ENCODE measurements at places on chromosomes 12 and 14. TPM values are rescaled to one million over a fixed set of nuclear protein-coding genes. Genes with fewer than 3 reads are reported as not detected.

DNA sequence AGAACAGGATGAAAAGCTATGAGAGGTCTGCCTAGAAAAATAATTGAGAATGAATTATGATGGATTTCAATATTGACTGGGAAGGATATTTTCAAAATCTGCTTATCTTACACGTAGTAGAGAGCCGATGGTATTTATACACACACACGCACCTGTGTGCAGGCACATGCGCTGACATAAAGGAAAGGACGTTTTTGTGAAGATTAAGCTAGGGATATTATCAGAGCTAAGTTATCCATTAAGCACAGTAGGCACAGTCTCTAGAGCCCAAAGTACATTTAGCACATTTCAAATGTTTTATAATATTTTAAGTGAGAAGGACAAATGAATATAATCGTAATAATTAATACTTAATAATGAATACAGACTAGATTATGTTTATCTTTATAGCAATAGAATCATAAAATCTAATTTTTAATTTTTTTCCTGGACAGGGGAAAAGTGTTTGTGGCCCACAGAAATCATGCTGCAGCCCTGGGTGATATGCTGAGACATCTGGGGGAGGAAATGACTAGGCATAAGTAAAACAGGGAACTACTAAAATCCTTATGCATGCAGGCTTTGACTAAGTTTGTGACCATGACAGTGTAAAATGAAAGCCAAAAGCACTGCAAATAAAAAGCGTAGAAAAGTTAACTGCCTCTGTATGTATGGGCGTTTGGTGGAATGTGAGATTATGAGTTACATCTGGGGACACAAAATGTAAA lies 146.1 kb downstream of the KITLG start:
- no peak for DNase-seq

GRCh38 chr12:121245031-121245430 lies 35.1 kb downstream of the P2RX4 start:
- DNase-seq = no peak

GRCh38 chr12:105378911-105379310 lies 48.4 kb downstream of the C12orf75 start:
- DNase-seq = no peak

Gene PDZRN4
- total RNA-seq = 14.5 TPM

DNA sequence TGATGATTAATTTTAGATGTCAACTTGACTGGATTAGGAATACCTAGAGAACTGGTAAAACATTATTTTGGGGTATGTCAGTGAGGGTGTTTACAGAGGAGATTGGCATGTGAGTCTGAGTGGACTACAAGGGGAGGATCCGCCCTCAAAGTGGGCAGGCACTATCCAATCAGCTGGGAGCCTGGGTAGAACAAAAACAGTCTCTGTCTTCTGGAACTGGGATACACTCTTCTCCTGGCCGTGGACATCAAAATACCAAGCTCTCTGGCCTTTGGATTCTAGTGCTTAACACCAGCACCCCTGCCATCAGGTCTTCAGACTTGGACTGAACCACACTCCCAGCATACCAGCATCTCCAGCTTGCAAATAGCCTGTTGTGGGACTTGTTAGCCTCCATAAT lies 4.4 kb upstream of the SCAF11 start:
- DNase-seq = no peak

Gene GPD1
- total RNA-seq = 1.8 TPM

- DNase-seq = no peak
Measured at GRCh38 chr12:16281157-16281556, 3.7 kb upstream of the SLC15A5 start.

- no peak for DNase-seq
Measured at GRCh38 chr14:72610096-72610830, 283.6 kb downstream of the DPF3 start.

Gene TCL1B
- not detected for total RNA-seq

DNA sequence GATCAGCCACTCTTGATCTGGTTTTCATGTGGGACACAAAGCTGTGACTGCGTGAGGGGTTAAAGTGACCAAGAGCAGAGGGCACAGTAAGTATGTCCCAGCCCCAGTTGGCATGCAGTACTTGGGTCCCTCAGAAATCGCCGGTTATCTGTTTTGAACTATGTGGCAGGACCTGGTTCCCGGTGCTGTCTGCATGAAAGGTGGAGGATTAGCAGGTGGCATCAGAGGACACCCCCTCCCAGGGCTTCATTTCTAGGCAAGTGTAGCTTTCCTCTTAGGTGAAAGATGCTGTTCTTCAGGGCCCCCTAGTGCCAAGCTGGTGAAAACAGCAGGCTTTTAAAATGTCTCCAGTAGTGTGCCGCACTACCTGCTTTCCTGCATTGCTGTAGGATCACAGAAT lies 57.1 kb downstream of the ATG14 start:
- peak; percentile 84 for DNase-seq

Gene KRT82
- not detected for total RNA-seq

GRCh38 chr12:68119250-68119649 lies 40.3 kb downstream of the IFNG start:
- DNase-seq = no peak

Gene FAM90A1
- total RNA-seq = 0.89 TPM

Gene NUP37
- 12.6 TPM for total RNA-seq

DNA sequence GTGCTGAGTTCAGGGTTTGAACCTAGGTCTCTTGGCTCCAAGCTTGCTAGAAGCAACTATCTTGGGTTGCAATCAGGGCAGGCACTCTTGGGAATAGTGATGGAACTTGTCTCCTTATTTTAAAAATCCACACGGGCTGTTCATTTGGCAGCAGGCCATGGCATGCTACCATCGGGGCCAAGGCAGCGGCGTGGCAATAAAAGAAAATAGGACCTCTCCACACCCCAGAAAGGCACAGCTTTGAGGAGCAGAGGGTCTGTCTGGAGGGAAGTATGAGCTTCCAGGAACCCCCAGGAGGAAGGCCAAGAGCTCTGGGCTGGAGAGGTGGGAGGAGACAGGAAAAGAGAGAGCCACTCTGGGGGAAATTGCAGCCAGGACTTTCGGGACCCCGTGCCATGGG lies 15.3 kb downstream of the RPS6KL1 start:
- DNase-seq = no peak

- DNase-seq = no peak
Measured at GRCh38 chr14:91373591-91374254, 43.9 kb downstream of the CCDC88C start.

Gene DRAM1
- 0.89 TPM for total RNA-seq

- peak; percentile 89 for DNase-seq
Measured at GRCh38 chr12:41932470-41932991, 212.1 kb downstream of the GXYLT1 start.

DNA sequence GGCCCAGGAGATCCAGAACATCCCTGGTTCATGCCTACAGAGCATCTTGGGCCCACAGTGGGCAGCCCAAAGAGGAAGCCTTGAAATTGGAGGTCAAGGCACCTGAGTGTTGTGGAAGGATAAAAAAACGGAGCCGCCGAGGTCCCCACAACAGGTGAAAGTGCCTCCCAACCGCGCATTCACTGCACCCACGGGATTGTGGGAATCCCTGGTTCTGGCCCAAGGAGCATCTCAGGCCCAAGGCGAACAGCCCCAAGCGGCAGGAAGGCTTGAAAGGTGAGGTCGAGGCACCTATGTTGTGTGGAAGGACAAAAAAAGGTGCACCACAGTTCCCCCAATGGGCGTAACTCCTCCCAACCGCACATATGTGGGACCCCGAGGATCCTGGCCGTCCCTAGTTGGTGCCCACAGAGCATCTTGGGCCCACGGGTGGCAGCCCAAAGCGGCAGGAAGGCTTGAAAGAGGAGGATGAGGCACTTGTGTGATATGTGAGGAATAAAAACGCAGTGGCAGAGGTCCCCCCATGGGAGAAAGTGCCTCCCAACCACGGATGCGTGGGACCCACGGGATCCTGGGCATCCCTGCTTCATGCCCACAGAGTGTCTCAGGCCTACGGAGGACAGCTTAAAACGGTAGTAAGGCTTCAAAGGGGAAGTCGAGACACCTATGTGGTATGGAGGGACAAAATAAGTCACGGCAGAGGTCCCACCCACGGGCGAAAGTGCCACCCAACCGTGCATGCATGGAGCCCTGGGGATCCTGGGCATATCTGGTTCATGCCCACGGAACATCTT lies 583.9 kb downstream of the ALG10 start:
- DNase-seq = no peak

GRCh38 chr14:93712838-93713724 lies 75.2 kb downstream of the PRIMA1 start:
- DNase-seq = peak; percentile 36

DNA sequence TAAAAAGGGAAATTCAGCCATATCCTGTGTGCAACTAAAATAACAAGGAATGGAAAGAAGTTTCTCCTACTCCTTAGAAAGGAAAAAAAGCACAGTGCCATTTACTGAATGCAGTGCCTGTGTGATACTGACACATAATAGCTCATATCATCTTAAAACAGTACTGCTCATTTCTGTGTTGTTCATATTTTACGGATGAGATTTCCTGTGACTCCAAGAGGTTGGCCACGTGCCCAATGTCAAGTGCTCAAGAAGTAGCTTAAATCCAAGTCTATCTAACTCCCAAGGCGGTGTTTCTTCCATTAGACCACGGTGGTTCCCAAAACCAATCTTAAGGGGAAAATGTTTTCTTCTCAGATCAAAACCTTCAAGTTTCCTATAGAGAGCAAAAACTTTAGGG lies 20.0 kb downstream of the MAP3K9 start:
- no peak for DNase-seq

Gene CMA1
- not detected for total RNA-seq

- no peak for DNase-seq
Measured at GRCh38 chr12:132204063-132204792, 60.0 kb downstream of the NOC4L start.

GRCh38 chr12:111776836-111777344 lies 10.2 kb downstream of the ALDH2 start:
- no peak for DNase-seq

DNA sequence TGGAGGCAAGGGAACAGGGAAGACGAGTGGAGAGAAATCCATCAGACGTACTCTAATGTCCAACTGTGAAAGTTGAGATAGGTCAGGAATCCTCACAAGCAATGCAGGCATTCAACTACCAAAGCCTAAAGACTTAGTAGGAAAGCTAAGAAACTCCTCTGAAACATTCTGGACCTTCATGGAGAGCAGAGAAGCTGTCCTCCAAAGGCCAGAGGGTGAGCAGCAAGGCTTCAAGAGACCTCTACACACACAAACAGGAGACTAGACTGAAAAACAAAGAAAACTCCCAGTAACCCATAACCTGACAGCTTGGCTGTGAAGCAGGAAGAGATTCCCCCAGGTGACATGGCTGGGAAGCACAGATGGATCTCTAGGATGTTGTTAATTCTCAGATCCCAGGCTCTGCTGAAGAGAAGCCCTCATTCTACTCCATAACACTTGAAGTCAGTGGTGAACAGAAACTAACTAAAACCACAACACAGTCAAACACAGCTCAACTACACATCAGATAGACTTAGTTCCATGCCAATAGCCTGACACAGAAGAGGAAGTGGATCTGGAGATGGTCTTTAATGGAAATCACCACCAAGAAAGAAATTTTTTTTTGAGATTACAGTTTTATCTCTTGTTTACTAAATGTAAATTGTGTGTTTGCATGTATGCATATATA lies 23.2 kb upstream of the LYZ start:
- no peak for DNase-seq

Gene NRXN3
- 16.9 TPM for total RNA-seq

DNA sequence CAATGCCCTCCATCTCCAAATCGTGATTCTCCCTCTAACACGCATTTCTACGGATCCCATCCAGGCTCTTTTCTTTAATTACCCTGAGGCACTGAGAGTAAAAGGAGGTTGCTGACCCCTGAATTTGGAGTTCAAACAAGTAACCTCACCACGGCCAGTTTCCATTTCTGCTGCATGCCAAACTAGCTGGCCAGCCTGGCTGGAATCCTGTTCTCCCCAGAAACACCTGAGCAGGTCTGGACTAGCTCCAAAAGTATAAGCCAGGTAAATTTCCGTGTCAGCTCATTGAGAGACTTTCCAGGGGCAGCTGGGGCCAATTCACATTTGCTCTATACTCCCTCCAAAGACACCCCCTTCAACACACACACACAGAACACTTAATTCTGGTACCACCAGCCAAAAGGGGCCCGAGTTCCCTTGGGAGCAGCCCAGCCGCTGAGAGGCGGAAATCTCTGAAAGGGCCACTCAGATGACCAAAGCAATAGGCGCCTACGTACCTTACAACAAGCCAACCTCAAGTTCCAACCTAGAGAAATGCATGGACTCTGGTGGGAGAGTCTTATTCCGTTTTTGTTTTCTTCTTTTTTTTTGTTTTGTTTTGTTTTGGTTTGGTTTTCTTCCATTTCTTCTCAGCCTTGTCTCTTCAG lies 131.4 kb downstream of the NDUFA12 start:
- peak; percentile 64 for DNase-seq

Gene LRRC74A
- total RNA-seq = not detected

GRCh38 chr14:51759950-51760349 lies 100.5 kb upstream of the GNG2 start:
- DNase-seq = no peak

- no peak for DNase-seq
Measured at GRCh38 chr12:87444039-87444438, 585.2 kb downstream of the C12orf50 start.

Gene LBHD2
- not detected for total RNA-seq

GRCh38 chr12:47077206-47078085 lies 2.0 kb upstream of the PCED1B start:
- DNase-seq = no peak

Gene ENDOU
- total RNA-seq = 1.8 TPM

GRCh38 chr12:46530373-46531056 lies 157.9 kb upstream of the SLC38A2 start:
- DNase-seq = no peak

Gene ARHGEF25
- total RNA-seq = 29.0 TPM

GRCh38 chr12:7638760-7639555 lies 26.8 kb downstream of the APOBEC1 start:
- peak; percentile 81 for DNase-seq

GRCh38 chr12:30041096-30041495 lies 257.4 kb upstream of the TMTC1 start:
- no peak for DNase-seq

- DNase-seq = no peak
Measured at GRCh38 chr12:52525661-52526499, 5.7 kb upstream of the KRT5 start.

DNA sequence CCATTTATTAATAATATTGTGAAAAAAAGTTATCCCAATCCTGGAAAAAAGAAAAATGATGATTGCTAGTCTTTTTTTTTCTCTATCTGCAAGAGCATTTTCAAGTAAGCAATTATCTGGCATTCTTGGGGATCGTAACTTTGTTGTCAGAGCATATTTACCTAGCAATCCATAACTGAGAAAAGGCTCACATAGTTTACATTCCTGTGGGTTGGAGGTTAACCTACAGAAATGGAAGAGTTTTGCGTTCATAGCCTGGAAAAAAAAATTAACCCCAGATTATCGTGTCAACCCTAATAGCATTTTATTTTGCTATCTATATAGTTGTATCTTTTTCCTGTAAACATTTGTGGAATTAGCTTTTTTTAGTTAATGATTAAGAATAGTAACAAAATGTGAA lies 292.3 kb downstream of the DAD1 start:
- no peak for DNase-seq

GRCh38 chr14:64410084-64410774 lies 22.1 kb downstream of the MTHFD1 start:
- peak; percentile 11 for DNase-seq

Gene KRT79
- not detected for total RNA-seq

All from stomach (tissue), 19 donors.